Activated CD8-positive, alpha-beta T cell treated with anti-CD3 and anti-CD28 coated beads for 36 hours (primary cell): ENCODE measurements at places on chromosomes 1 and 21. TPM values are rescaled to one million over a fixed set of nuclear protein-coding genes. Genes with fewer than 3 reads are reported as not detected.

DNA sequence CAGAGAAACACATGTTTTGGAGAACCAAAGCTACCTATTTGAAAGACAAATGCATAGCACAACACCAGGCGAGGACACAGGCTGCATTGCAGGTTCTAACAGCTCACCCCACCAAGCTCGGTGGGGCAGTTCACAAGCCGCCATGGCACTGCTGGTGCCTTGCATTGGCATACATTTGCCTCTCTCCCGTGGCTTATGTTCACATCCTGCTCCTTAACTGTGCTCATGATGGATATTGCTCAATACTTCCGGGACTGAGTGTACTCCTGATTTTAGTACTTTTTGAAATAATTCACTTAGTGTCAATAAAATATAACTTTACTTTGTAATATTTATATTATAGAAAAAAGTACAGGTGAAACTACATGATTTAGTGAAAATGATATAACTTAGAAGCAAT lies 1187.4 kb upstream of the NCAM2 start:
- DNase-seq: no peak

GRCh38 chr1:226782845-226783601 lies 43.9 kb upstream of the ITPKB start:
- no peak for DNase-seq

DNA sequence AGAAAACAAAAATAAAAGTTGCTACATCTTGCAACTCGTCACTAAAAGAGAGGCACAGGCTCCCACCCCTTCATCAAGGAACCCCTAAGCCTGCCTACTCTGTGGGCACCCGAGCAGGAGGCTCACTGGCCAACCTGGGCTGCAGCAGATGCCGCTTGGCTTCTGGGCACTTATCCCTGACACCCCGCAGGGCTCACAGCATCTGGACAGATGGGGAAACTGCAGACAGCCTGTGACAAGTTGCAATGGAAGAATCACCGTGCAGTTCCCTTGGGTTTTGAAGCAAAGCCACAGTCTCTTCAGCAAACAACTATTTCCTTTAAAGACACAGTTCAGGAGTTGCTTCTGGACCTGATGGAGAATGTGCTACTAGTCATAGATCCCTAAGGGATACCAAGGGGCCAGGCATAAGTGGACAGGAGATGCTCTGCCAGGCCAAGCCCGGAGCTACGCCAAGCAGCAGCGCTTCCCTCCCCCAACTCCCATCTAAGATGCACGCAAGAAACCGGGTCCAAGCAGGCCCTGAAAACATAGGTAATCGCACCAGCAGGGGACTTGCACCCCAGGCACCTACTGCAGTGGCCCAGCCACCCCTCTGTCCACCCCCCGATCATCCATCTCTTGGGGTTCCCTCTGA lies 170.6 kb downstream of the NPHP4 start:
- no peak for DNase-seq

GRCh38 chr1:165896277-165896676 lies 68.9 kb downstream of the UCK2 start:
- DNase-seq: no peak

DNA sequence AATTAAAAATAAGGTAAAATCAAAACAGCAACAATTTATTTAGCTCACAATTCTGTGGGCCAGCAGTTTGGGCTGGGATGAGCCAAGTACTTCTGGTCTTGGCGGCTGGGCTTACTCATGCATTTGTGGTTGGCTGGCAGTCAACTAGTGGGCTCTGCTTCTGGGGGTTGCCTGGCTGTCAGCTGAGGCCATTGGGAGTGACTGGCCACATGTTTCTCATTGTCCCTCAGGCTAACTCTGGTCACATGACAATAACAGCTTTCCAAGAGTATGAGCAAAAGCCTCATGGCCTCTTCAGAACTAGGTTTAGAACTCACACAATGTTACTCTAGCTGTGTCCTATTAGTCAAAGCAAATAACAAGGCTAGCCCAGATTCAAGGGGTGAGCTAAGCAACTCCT lies 15.6 kb upstream of the CHIA start:
- peak; percentile 51 for DNase-seq

DNA sequence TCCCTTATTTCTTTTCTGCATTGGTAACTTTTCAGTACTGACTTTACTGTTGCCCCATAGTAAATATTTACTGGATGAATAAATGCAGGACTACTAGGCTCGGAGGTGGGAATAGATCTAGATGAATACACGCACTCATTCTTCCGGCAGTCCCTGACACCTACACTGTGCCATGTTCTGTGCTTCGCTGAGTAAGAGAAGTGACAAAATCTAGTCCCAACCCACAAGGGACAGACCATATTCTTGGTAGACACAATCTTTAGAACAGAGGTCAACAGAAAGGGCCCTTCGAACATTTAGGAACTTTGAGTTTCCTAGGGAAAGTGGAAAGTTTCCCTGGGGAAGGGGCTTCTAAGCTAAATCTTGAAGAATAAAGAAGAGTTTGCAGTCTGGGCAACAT lies 3.3 kb upstream of the CD52 start:
- DNase-seq: no peak

GRCh38 chr1:55214212-55214933 lies 791 bp downstream of the USP24 start:
- DNase-seq: peak; percentile 51

DNA sequence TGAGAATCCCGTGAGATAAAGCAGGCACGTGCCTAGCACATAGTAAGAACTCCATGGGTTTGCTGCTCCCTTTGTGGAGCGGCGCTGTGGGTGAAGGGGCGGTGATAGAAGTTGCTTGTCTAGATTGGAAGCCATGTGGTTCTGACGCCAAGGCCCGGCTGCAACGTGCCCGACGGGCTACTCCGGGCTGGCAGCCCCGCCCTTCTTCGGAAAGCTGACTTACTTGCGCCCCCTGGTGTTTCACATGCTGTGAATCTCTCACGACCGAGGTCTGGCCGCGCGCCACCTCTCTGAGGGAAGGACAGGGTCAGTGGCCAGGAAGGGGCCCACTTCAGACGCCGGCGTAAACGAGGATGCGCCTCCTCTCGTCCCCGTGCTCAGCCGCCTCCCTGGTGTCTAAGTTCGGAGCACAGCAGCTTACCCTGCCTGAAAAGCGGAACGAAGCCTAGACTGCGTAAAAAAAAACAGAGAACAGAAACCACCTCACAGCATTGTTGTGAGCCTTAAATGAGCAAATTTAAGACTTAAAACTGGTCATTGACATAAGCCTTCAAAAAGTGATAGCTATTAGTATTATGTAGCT lies 42.6 kb upstream of the WNT2B start:
- DNase-seq: peak; percentile 92

DNA sequence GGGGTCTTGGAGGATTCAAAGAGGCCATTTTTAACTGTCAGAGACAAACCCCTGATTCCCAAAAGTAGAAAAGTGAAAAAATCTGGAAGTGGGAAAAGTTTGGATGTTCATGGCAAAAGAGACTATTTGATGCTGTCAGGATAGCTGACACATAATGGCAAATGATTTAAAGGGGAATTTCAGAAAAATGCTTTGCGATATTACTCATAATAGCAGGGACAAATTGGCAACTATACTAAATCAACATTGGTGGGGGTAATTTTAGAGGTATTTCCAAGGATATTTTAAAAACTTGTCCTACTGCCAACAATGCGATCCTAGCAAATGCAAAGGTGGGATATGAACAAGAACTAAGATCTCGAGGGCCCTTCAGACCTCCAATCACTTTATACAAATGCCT lies 5.3 kb upstream of the GSTM4 start:
- DNase-seq: no peak

- DNase-seq: peak; percentile 89
Observed at GRCh38 chr21:15483138-15483780, 246.5 kb upstream of the USP25 start.

Gene C1orf185
- not detected for total RNA-seq
